Kasumi-1 (cell line): ENCODE measurements at places on chromosomes 2 and 18.
A peak's percentile ranks its signal among the peaks of the same experiment; 100 is the strongest.

DNA sequence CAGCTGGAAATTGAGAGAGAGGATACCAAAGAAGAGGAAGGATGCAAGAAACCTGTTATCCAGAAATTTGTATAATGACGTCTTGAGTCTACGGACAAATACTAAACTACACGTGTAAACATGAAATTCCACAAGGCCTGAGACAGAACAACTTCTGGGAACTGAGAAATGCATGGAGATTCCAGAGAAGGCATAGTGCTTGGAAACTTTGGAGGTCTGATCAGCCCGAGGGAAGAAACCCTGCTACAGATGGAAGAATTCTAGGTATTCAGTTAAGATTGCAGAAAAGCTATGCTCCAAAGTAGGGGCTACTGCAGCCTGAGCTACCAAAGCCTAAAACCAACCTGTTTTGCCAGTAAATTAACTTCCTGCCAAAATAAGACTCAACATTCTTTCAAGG is 120.4 kb downstream of the PDCL3 start:
- DNase-seq = no peak

DNA sequence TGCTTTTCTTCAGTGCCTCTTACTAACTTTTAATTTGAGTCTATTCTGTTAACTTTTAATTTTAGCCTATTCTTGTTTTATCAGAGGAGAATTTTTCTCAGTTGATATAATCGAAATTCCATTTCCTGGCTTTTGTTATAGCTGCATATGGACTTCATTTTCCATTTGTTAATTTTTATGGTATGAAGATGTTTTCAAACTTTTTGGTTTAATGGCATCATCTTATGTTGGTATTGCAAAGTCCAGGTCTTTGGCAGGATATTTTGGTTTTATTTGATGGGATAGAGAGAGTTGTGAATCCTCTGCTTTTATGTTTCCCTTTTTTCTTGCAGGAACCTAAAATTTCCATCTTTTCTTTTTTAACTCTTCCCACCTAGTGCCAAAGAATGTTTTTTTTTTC is 70.9 kb upstream of the RAPGEF4 start:
- DNase-seq = no peak

GRCh38 chr2:168992591-168993349 is 38.4 kb downstream of the ABCB11 start:
- DNase-seq = peak; percentile 45

- no peak for DNase-seq
Measured at GRCh38 chr2:196551014-196551413, 88.5 kb upstream of the CCDC150 start.

- peak; percentile 89 for DNase-seq
Measured at GRCh38 chr18:48896875-48897511, 53.8 kb downstream of the SMAD7 start.

DNA sequence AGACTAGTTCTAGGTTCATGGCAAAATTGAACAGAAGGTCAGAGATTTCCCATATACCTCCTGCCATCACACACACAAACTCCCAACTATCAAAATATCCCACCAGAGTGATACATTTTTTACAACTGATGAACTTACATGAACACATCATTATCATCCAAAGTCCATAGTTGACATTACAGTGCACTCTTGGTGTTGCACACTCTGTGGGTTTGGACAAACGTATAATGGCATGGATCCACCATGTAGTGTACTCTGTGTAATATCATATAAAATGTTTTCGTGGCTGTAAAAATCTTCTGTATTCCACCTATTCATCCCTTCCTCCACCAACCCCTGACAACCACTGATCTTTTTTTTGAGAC is 25.9 kb upstream of the STAM2 start:
- DNase-seq = no peak

- DNase-seq = no peak
Measured at GRCh38 chr18:21958707-21959450, 210.5 kb upstream of the GATA6 start.

DNA sequence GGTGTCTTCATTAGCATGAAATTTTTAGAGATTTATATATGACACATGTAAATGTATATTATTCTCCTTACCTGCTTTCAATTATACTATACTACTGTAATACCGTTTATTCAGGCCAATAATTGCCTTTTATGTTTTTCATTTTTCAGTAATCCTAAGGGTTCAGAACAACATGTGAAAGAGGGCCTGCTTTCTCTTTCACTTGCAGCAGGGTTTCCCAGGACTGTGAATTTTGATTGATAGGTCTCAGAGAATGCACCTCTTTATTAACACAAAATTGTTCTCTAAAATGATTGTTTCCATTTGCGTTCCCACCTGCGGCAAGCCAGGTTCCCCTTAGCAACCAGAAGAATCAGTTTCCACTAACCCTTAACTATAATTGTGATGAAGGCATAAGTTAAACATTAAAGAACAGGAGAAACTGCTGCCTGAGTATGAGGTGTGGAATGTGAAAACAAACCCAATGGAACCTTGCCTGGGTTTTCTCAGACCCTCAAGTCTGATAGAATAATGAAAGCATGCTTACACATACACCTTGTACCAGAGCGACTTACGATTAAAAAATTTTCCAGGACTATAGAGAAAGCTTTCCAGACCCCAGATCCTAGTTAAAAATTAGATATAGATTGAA is 1591.2 kb upstream of the LRRTM1 start:
- DNase-seq = no peak

DNA sequence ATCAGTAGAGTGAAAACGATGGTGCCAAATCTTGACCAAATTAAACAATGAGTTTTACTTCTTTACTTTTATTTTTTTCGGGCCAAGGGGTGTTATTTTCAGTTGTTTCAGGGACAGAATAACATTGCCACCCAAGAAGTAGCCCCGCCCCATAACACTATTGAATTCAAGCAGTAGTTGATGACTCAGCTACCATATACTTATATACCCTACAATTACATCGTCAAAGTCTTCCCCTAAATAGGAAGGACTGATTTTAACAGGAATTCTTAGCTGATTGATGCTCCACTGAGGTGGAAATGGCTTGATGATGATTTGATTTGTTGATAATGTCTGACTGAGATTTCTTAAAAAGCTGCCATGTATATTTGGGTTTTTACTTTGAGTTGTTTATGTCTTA is 24.7 kb downstream of the LYPD6B start:
- DNase-seq = no peak

DNA sequence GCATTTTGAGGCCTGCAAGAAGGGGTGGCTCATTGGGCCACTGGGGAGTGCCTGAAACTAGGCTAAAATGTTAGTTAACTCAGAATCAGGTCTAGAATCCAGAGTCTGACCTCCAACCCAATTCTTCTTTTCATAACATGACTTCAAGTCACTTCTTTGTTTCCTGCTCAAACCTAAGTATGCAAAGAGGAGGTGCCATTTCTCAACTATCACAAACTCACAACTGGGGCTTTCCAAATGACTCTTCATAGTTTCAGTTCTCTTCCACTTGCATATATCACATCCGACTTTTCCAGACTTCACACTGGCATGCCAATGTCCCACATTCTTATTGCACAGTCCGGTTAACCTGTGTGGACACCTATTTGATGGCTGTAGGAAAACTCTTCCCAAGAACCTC is 211.6 kb downstream of the TCF4 start:
- no peak for DNase-seq

- no peak for DNase-seq
Measured at GRCh38 chr2:234998404-234999211, 46.8 kb downstream of the SH3BP4 start.
